T-cell (primary cell): ENCODE measurements at places on chromosomes 12 and 14.

GRCh38 chr14:36655963-36656686 lies 5.5 kb upstream of the PAX9 start:
- no peak for DNase-seq

DNA sequence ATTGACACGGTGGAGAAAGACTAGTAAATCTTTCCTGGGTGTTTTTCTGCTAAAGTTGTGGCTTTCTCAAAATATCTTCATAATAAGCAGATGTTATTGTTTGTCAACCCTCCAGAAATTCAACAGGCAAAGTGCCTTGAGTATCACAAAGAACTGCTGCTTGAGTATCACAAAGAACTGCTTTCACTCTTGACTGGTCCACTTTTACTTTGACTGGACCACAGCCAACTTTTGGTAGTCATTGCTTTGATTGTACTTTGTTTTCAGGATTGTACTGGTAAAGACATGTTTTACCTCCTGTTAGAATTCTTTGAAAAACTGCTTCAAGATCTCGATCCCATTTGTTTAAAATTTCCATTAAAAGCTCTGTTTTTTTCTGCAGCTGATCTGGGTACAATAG lies 62.6 kb downstream of the PDZRN4 start:
- DNase-seq = no peak

- no peak for DNase-seq
These were observed 196.6 kb upstream of the DCN start for GRCh38 chr12:91379051-91379775.

DNA sequence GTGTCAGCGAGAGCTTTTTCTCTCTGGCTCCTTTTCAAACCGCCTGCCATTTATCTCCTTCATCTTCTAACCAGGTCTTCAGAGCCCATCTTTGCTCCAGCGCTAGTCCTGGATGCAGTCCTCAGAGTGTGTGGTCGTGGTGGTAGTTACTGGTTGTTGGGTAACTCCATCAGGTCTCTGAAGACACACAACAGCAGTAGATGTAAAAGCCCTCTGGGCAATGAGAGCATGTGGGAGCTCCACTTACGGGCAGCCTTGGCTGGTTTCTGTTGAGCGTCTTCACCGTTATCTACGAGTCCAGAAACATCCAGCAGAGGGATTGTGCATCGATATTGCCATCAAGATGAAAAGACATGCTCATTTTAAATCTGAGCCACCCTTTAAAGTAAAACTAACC lies 61.2 kb downstream of the FBXL14 start:
- peak; percentile 3 for DNase-seq

GRCh38 chr12:62912644-62913043 lies 22.3 kb downstream of the PPM1H start:
- DNase-seq = no peak

GRCh38 chr14:36344211-36344610 lies 23.8 kb upstream of the MBIP start:
- DNase-seq = no peak

GRCh38 chr14:75987201-75987970 lies 1.8 kb downstream of the IFT43 start:
- DNase-seq = no peak
